PC-9 (cell line): ENCODE measurements at places on chromosomes 1 and 21.

- H3K4me1 ChIP-seq: no peaks in the 10 kb centered on the region
- no peak overlapping the region for H3K27ac ChIP-seq
- H3K36me3 ChIP-seq: no peaks in the 10 kb centered on the region
- no peaks in the 10 kb centered on the region for H3K27me3 ChIP-seq
- no peak for DNase-seq
Measured at GRCh38 chr1:196481616-196482015, 126.6 kb downstream of the KCNT2 start.

DNA sequence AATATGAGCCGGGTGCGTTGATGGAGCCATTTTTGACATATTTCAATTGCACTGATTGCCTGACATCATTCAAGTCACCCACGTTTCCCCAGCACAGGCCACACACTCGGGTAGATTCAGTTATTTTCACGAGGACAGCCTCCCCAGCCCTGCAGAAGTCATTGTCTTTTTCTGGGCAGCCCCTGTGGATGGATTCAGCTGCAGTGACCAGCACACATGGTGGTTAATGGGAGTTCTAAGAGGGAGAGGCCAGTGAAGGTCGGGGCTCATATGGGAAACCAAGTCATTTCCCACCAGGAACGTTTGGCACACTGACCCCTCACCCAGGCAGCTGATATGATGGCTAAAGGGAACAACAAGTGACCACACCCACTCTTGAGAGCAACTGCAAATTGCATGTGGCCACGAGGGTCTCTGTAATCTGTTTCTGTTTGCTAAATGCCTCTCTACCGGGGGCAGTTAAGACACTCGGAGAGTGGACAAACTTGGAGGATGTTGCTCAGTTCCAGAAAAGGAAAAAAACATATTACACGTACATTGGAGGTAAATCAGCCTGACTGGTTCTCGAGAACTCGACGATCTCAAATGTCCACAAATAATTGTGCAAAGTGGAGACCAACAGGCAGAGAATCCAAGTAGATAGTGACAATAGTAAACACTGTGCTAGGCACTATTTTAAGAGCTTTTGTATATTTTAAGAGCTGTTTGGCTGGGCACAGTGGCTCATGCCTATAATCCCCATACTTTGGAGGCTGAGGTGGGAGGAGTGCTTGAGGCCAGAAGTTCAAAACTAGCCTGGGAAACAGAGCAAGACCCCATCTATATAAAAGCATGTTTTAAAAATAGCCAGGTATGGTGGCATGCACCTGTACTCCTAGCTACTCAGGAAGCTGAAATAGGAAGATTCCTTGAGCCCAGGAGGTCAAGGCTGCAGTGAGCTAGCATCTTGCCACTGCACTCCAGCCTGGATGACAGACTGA, 167.2 kb upstream of the IRF2BP2 start:
- H3K36me3 ChIP-seq: no peaks in the 10 kb centered on the region
- H3K27ac ChIP-seq: no peak overlapping the region
- H3K27me3 ChIP-seq: no peaks in the 10 kb centered on the region
- DNase-seq: no peak
- no peak overlapping the region for H3K4me3 ChIP-seq

DNA sequence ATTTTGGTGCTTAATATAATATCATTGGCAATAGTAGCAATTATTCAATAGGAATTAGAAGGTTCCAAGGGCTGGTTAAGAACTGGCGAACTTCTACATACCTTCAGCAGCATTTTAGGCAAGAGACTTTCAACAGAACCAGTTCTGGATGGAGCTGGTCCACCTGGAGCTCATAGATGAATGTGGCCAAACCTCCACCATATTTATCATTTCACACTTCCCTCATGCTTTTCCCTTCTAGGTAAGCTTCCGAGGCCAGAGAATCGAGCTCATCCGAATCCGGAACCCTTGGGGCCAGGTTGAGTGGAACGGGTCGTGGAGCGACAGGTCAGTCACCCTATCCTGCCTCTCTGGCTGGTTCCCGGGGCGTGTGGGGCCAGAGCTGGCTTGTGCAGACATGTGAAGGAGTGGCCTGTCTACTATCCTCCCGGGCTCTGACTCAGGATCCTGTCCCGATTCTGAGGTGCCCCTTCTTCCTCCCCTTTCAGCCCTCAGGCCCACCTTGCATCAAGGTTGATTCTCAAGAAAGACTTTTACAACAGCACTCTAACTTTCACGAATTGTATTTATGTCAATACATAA, 24.7 kb downstream of the CAPN9 start:
- peaks cover 11% of the 10 kb centered on the region; the same call in 1 of the 2 replicates for H3K4me1 ChIP-seq
- H3K36me3 ChIP-seq: no peaks in the 10 kb centered on the region
- H3K27me3 ChIP-seq: peaks cover 22% of the 10 kb centered on the region
- H3K4me3 ChIP-seq: no peak overlapping the region

DNA sequence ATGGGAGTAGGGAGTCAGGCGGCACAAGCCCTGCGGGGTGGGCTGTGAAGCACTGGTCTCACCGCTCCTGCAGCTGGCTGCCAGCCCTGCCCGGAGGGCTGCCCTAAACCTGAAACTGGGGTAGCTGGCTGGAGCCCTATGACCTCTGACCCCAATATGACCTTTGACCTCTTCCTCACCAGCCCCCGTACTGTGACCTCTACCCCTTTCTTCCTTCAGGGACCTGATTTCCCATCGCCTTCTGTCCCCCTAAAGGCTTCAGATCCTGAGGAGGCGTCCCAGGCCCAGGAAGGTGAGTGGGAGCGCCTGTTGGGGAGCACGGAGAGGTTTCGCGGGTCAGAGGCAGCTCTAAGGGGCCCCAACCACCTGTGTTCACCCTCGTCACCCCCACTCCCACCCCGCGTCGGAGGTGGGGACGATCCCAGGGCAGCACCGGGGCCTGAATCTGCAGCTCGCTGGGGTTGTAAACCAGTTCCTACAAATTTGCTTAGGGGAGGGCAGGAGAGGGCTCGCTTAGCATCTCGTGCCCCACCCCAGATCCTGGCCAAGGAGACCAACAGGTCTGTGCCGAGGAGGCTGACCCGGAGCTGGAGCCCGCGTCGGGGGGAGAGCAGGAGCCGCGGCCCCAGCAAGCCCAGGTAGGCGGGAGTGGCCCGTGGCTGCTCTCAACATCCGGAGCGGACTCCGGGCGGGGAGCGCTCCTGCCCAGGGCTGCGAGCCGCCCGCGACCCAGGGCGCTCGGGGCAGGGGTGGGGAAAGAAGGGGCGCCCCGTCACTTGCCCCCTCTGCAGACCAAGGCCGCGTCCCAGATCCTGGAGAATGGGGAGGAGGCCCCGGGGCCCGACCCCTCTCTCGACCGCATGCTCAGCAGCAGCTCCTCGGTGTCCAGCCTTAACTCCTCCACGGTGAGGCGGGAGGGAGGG, 7.3 kb downstream of the SYTL1 start:
- no peak overlapping the region for H3K27ac ChIP-seq
- no peaks in the 10 kb centered on the region for H3K27me3 ChIP-seq
- H3K36me3 ChIP-seq: no peaks in the 10 kb centered on the region
- H3K4me1 ChIP-seq: 0 out of 2 replicates have a peak, but pooled peaks cover 4% of the 10 kb centered on the region
- DNase-seq: peak; percentile 50

DNA sequence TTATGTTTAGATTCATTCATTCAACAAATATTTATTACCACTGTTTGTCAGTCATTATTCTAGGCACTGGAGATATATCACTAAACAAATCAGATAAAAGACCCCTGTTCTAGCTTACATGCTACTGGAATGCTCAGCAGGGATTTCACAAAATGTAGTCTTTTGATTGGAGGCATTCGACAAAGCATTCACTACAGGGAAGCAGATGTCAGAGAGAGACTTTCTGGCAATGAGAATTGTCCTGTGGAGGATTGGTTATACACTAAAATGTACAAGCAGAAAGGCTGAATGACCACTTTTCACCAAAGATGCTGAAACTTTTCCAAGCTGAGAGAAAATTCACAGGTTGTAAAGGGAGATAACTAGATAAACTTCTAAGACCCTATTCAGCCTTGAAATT, 57.7 kb downstream of the SCMH1 start:
- no peak overlapping the region for H3K27ac ChIP-seq
- no peaks in the 10 kb centered on the region for H3K4me1 ChIP-seq
- no peak for DNase-seq

GRCh38 chr1:84141182-84142003, 2.7 kb upstream of the PRKACB start:
- no peak overlapping the region for H3K27ac ChIP-seq
- H3K36me3 ChIP-seq: no peaks in the 10 kb centered on the region
- H3K4me3 ChIP-seq: no peak overlapping the region

- peak overlapping the region; percentile 90 for H3K27ac ChIP-seq
- H3K4me1 ChIP-seq: peaks cover 21% of the 10 kb centered on the region
- H3K36me3 ChIP-seq: no peaks in the 10 kb centered on the region; the same call in 1 of the 2 replicates
- peak overlapping the region; percentile 92 for H3K4me3 ChIP-seq
- DNase-seq: no peak
- H3K27me3 ChIP-seq: no peaks in the 10 kb centered on the region
Measured at GRCh38 chr1:179883040-179883744, 1.1 kb downstream of the TOR1AIP1 start.

DNA sequence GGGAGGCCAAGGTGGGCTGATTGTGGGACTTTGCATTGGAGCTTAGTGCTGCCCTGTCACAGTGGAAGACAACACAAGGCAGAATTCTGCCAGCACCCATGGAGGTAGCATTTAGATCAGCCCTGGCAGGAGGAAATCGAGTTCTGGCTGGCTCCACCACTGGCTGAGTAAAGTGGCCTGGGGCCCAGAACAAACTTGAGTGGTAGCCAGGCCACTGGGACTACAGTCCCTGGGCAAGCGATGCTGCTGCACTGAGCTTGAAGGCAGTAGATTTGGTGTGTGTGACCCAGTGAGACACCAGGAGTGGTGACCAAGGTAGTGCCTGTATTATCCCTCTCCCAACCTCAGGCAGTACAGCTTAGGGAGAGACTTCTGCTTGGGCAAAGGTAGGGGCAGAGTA, 22.5 kb upstream of the UHMK1 start:
- no peak for DNase-seq
- no peak overlapping the region for H3K27ac ChIP-seq
- H3K4me3 ChIP-seq: no peak overlapping the region
- no peaks in the 10 kb centered on the region for H3K27me3 ChIP-seq
- H3K36me3 ChIP-seq: no peaks in the 10 kb centered on the region
- no peaks in the 10 kb centered on the region for H3K4me1 ChIP-seq

DNA sequence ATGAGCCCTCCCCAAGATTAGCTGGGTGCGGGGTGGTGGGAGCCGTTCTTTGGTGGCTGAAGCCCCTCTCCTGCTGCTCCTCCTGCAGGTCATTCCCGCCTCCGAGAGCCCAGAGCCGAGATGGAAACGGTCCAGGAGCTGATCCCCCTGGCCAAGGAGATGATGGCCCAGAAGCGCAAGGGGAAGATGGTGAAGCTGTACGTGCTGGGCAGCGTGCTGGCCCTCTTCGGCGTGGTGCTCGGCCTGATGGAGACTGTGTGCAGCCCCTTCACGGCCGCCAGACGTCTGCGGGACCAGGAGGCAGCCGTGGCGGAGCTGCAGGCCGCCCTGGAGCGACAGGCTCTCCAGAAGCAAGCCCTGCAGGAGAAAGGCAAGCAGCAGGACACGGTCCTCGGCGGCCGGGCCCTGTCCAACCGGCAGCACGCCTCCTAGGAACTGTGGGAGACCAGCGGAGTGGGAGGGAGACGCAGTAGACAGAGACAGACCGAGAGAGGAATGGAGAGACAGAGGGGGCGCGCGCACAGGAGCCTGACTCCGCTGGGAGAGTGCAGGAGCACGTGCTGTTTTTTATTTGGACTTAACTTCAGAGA, 448 bp downstream of the G0S2 start:
- H3K27ac ChIP-seq: no peak overlapping the region
- H3K27me3 ChIP-seq: no peaks in the 10 kb centered on the region
- H3K4me1 ChIP-seq: peaks cover 46% of the 10 kb centered on the region
- peak overlapping the region; percentile 66 for H3K4me3 ChIP-seq
- H3K36me3 ChIP-seq: no peaks in the 10 kb centered on the region

DNA sequence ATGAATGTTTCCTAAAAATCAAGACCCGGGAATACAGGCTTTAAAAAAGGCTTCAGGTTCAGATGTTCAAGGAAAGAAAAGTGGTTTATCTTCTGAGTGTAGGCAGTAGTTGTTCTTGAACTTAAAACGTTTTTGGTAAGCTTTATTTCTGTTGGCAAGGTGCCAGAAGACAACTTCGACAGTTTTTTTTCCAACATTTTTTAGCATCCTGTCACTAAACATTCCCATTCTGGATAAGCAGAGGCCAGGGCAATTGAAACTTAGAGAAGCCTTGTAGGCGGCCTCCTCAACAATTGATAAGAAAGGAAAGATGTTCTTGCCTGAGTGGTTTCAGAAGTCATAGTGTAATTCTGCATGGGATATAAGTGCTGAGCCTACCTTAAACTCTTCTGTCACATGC, 66.7 kb downstream of the PATJ start:
- H3K4me3 ChIP-seq: no peak overlapping the region
- no peak for DNase-seq
- no peaks in the 10 kb centered on the region for H3K4me1 ChIP-seq
- H3K36me3 ChIP-seq: peaks cover 44% of the 10 kb centered on the region
- no peaks in the 10 kb centered on the region for H3K27me3 ChIP-seq

- H3K27me3 ChIP-seq: no peaks in the 10 kb centered on the region
- no peaks in the 10 kb centered on the region for H3K4me1 ChIP-seq
- H3K4me3 ChIP-seq: no peak overlapping the region
- DNase-seq: no peak
- no peaks in the 10 kb centered on the region for H3K36me3 ChIP-seq
- H3K27ac ChIP-seq: no peak overlapping the region
Measured at GRCh38 chr1:2350501-2350900, 40.9 kb downstream of the MORN1 start.

DNA sequence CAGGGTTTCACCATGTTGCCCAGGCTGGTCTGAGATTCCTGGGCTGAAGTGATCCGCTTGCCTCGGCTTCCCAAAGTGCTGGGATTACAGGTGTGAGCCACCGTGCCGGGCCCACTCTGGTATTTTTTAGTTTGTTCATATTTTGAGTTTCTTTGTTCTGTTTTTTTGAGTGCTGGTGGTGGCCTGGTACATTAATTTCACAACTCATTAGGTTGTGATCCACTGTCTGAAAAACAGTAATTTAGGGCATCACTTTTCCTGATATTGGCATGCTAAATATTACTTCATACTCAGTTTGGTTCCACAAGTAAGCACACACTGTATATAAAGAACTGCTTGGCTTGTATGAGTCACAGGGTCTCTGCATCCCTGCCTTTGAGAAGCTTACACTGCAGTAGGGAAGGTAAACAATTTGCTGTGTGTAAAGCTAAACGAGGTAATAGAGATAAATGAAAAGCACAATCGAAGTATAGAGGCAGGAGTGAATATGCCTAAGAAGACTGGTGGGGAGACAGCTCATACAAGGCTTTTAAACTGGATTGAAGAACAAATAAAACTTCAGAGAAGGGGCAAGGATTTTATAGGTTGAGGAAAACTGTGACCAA, 7.7 kb downstream of the SNX27 start:
- no peak overlapping the region for H3K4me3 ChIP-seq
- H3K27me3 ChIP-seq: no peaks in the 10 kb centered on the region
- H3K27ac ChIP-seq: peak overlapping the region; percentile 28; the same call in 1 of the 2 replicates
- peaks cover 3% of the 10 kb centered on the region; the same call in 1 of the 2 replicates for H3K36me3 ChIP-seq

GRCh38 chr1:208615371-208615770, 371.2 kb upstream of the PLXNA2 start:
- H3K36me3 ChIP-seq: no peaks in the 10 kb centered on the region
- no peak overlapping the region for H3K4me3 ChIP-seq
- no peak for DNase-seq

- no peaks in the 10 kb centered on the region for H3K36me3 ChIP-seq
- no peak overlapping the region for H3K4me3 ChIP-seq
- no peak for DNase-seq
- H3K27ac ChIP-seq: peak overlapping the region; percentile 46
- peaks cover 18% of the 10 kb centered on the region; the same call in 1 of the 2 replicates for H3K4me1 ChIP-seq
Measured at GRCh38 chr1:78070758-78071157, 25.0 kb downstream of the GIPC2 start.

GRCh38 chr1:242567596-242567995, 43.1 kb upstream of the PLD5 start:
- H3K27me3 ChIP-seq: no peaks in the 10 kb centered on the region
- H3K4me3 ChIP-seq: no peak overlapping the region
- H3K36me3 ChIP-seq: no peaks in the 10 kb centered on the region
- no peaks in the 10 kb centered on the region for H3K4me1 ChIP-seq
